Right lobe of liver (tissue), 6 donors: ENCODE measurements at places on chromosomes 16 and 17. TPM values are rescaled to one million over a fixed set of nuclear protein-coding genes. Genes with fewer than 3 reads are reported as not detected.

Gene TRPV3
- 0.12 TPM for total RNA-seq

Gene SMPD3
- total RNA-seq: 0.25 TPM

Gene ADAD2
- total RNA-seq: not detected

GRCh38 chr16:17476414-17477259 is 5.9 kb upstream of the XYLT1 start:
- no peaks in the 10 kb centered on the region for H3K36me3 ChIP-seq
- H3K4me1 ChIP-seq: no peaks in the 10 kb centered on the region
- H3K27me3 ChIP-seq: no peaks in the 10 kb centered on the region
- DNase-seq: no peak
- no peak overlapping the region for H3K4me3 ChIP-seq

DNA sequence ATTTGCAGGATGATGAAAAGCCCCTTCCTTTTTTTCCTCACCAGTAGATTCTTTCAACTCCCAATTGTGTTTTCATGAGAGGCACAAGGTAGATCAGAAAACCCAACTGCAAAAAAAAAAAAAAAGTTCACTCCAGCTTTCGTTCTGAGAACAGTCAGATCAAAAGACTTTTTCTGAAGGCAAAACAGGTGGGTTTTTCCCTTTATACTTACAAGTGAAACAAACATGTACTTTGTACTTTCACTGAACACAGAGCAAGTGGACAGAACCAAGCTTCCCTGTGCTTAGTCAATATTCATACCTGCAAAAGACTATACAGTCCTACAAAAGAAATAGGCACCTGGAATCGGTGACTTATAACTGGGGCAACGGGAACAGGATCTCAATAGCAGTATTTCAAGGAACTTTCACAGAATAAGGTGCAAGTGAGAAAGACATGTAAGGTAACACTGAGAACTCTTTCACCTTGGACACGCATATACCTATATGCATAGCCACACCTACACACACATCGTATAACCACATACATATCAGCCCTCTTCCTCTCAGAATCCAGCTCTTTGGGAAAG is 54.1 kb downstream of the TOX3 start:
- peak overlapping the region; percentile 86 for H3K27ac ChIP-seq
- DNase-seq: no peak
- no peaks in the 10 kb centered on the region for H3K36me3 ChIP-seq
- no peaks in the 10 kb centered on the region for H3K27me3 ChIP-seq
- H3K4me3 ChIP-seq: no peak overlapping the region

- H3K36me3 ChIP-seq: no peaks in the 10 kb centered on the region
- DNase-seq: no peak
- no peaks in the 10 kb centered on the region for H3K27me3 ChIP-seq
- no peak overlapping the region for H3K4me3 ChIP-seq
- no peak overlapping the region for H3K27ac ChIP-seq
These were observed 187.7 kb upstream of the CPHXL start for GRCh38 chr16:75913958-75914357.

DNA sequence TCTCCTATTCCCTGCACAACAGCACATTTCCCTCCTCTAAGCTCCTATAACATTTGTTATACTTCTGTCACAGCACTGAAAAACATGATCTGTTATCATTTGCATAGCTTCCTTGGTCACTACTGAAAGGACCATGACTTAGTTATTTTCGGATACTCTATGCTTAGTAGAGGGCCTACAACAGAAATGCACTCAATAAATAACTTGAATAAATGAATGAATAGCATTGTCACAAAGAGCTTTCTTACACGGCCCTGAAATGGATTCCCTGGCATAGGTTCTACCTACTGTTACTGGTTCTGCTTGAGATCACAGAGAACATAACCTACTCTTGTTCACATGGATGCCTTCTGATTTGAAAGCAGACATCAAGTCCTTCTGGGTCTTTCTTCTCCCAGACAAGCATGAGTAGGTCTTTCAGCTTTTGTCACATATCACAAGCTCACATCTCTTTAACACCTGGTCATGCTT is 41.6 kb downstream of the MYO1D start:
- H3K4me1 ChIP-seq: no peaks in the 10 kb centered on the region
- H3K4me3 ChIP-seq: no peak overlapping the region
- no peak for DNase-seq
- no peak overlapping the region for H3K27ac ChIP-seq
- no peaks in the 10 kb centered on the region for H3K27me3 ChIP-seq

DNA sequence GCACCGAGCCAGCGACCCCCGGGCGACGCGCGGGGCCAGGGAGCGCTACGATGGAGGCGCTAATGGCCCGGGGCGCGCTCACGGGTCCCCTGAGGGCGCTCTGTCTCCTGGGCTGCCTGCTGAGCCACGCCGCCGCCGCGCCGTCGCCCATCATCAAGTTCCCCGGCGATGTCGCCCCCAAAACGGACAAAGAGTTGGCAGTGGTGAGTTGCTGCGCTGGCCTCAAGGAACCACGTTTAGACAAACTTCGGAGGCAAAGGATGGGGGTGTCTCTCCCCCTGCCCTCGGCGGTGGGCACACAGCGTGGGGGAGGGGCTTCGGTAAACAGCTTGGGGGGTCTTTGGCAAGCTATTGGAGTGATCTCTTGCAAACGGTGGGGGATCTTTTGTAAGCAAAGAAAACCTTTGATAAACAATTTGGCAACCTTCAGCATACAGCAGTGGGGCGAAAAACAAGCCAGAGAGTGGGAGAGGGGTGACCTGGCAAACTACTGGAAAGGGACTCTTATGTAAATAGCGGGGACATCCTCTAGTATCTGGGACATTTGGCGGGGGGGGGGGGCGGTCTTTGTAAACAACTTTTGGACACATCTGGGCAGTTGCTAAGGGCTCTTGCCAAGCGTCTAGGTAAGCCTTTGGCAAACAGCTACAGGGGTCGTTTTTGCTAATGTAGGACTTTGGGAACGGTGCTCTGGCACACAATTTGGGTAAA is 587 bp downstream of the MMP2 start:
- H3K4me3 ChIP-seq: peak overlapping the region; percentile 7
- H3K36me3 ChIP-seq: no peaks in the 10 kb centered on the region
- H3K27ac ChIP-seq: no peak overlapping the region
- H3K4me1 ChIP-seq: peaks cover 6% of the 10 kb centered on the region

Gene SAT2
- total RNA-seq: 125 TPM
